ENCODE measurements at places on chromosomes 4 and X. TPM values are rescaled to one million over a fixed set of nuclear protein-coding genes. Genes with fewer than 3 reads are reported as not detected.

Gene CCNA2
- total RNA-seq = 138 TPM

Gene MAGEA10
- total RNA-seq = not detected

Gene NAA15
- 23.6 TPM for total RNA-seq

Gene DGAT2L6
- total RNA-seq = not detected

Gene SPIN2A
- total RNA-seq = 0.15 TPM

Gene ASB12
- 0.17 TPM for total RNA-seq

Gene SYTL5
- 0.17 TPM for total RNA-seq

Gene AWAT1
- total RNA-seq = not detected

Gene RTL3
- total RNA-seq = 0.50 TPM

Gene SRPX2
- total RNA-seq = 32.4 TPM

Gene ADD1
- 142 TPM for total RNA-seq

Gene SLITRK2
- under 0.01 TPM for total RNA-seq

Gene TMEM144
- total RNA-seq = 1.2 TPM

Gene GABRA4
- total RNA-seq = not detected
